Activated CD4-positive, alpha-beta memory T cell treated with anti-CD3 and anti-CD28 coated beads for 36 hours (primary cell): ENCODE measurements at places on chromosomes 11 and 22. TPM values are rescaled to one million over a fixed set of nuclear protein-coding genes. Genes with fewer than 3 reads are reported as not detected.

GRCh38 chr11:129414144-129414872 is 38.7 kb downstream of the BARX2 start:
- DNase-seq, result no peak

The SF1 gene
- total RNA-seq, result 323 TPM

The SERPINH1 gene
- 15.2 TPM for total RNA-seq

- no peak for DNase-seq
Observed at GRCh38 chr11:106480581-106481190, 403.2 kb downstream of the AASDHPPT start.

DNA sequence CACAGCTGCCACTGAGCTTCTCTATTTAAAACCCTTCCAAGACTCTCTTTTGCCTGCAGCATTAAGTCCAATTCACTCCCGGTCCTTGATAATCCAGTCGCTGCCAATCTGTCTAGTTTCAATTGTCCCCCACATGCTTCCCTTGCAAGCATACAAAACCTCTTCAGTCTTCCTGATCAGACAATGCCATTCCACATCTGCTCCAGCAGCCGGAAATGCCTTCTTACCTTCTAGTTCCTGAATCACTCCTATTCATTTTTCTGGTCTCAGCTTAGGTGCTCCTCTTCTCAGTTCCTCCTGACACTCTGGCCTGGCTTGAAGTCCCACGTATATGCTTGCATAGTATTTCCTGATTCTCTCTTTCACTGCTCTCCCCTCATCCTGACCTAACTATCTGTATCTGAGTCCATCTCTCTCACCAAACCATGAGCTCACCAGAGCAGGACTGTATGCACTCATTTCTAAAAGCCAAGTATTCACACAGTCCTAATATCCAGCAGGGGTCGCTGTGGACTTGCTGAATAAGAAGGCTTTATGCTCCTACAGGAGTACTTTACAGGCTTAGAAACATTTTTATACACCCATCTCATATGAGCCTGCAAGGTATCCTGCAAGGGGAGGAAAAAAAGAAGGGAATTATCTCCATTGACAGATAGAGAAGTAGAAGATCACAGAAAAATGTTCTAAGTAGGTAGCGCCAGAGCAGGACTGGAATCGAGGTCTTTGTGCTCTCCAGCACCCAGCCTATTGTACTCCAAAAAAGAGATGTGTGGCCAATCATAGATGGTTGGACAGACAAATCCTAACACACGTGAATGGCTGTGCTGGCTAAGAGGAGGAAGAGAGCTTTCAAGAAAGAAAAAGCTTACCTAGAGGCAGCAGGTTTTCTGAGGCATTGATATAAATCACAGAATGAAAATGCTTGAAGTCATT is 19.2 kb downstream of the XRRA1 start:
- peak; percentile 69 for DNase-seq

The RFPL1 gene
- not detected for total RNA-seq

DNA sequence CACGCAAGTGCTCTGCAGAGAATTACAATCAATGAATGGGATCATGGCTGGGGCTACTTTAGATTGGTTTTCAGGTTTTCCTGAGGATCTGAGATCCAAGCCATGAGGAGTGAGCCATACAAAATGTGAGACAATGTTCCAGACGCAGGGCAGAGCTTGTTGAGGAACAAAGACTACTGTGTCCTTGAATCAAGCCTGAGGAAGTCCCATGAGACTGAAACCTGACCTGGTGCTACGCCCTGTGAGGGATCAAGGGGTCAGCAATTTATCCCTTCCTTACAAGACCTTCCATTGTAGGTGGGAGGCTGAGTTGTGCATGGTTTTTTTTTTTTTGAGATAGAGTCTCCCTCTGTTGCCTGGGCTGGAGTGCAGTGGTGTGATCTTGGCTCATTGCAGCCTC is 2.1 kb downstream of the INCENP start:
- no peak for DNase-seq

- no peak for DNase-seq
Observed at GRCh38 chr11:117502779-117503100, 175.1 kb downstream of the CEP164 start.

DNA sequence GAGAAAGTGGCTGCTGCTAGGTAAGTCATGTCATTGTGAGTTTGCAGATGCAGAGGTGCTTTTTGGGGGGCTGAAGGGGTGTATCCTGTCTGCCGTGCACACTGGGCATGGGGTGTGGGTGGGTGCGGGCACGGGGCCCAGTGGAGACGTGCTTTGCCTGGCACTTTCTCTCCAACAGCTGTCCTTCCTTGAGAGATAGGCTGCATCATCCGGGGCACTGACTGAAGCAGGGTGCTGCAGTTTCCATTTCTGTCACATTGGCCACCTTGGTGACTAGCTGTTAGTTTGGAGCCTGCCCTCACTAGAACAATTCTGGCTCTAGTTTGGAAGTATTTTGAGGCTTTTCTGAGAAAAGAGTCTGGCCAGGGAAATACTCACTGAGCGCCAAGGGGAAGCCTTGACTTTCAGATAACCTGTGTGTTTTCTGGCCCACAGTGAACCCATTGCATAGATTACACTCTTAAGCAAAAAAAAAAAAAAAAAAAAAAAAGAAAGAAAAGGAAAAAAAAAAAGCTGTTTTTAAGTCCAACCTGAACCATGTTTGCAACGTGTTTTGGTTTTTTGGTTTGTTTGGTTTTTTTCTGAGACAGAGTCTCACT is 219.2 kb downstream of the NAV2 start:
- no peak for DNase-seq

- no peak for DNase-seq
Observed at GRCh38 chr22:49300241-49300640, 527.4 kb downstream of the BRD1 start.

- no peak for DNase-seq
Observed at GRCh38 chr11:107711861-107712755, at the start of gene SLN. TSS of gene SLN (minus strand) at chr11:107712056.

The TXNRD2 gene
- total RNA-seq, result 23.3 TPM

The SLC39A13 gene
- 18.0 TPM for total RNA-seq

GRCh38 chr11:23205156-23205871 is 345.0 kb upstream of the CCDC179 start:
- no peak for DNase-seq

The MPST gene
- 16.9 TPM for total RNA-seq

DNA sequence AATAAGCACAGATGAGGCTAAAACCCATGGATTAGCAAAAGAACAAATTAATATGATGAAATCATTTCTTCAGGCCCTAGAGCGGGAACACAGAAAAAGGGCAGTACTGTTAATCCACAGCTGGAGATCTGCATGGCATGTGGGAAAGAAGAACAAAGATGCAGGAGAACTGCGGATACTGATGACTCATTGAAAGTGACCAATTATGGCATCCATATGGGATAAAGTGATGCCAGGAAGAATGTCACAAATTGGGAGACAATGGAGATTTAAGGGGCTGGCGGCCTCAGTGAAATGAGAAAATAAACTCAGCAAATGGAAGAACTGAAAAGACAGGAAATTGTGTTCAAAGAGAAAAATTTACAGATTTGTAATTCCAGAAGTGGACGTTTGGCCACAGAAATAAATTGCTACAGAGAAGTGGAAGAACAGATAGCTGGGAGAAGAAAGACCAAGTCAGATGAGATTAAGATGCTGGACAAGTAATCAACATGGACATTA is 39.4 kb downstream of the SIK3 start:
- DNase-seq, result no peak

- peak; percentile 39 for DNase-seq
Observed at GRCh38 chr11:62497132-62497801, 49.3 kb downstream of the AHNAK start.

DNA sequence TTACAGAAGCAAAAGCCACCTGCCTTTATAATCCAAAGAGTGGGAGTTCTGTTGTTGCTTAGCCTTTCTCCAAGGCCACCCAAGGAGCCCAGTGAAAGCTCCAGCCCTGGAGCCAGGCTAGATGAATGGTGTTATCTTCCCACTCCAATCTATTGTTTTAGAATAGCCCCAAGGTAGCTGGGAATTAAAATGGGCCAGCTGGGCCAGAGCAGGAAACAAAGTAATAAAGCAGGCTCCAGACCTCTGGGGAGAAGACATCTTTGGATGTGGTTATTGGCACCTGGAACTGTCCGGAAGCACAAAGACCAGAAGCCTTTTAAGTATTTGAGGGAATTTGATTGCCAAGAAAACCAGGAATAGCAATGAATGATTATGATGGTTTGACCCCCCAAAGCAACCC is 8.8 kb downstream of the C11orf96 start:
- DNase-seq, result no peak

The PDGFD gene
- total RNA-seq, result not detected

- no peak for DNase-seq
Observed at GRCh38 chr11:20488352-20488751, 100.8 kb downstream of the PRMT3 start.

The SEPTIN3 gene
- total RNA-seq, result 2.2 TPM

GRCh38 chr22:39543095-39543494 is 10.5 kb upstream of the RPS19BP1 start:
- peak; percentile 50 for DNase-seq

GRCh38 chr11:108218912-108219783 is 3.3 kb downstream of the NPAT start:
- no peak for DNase-seq

GRCh38 chr11:8167796-8168195 is 1.0 kb downstream of the RIC3 start:
- no peak for DNase-seq

DNA sequence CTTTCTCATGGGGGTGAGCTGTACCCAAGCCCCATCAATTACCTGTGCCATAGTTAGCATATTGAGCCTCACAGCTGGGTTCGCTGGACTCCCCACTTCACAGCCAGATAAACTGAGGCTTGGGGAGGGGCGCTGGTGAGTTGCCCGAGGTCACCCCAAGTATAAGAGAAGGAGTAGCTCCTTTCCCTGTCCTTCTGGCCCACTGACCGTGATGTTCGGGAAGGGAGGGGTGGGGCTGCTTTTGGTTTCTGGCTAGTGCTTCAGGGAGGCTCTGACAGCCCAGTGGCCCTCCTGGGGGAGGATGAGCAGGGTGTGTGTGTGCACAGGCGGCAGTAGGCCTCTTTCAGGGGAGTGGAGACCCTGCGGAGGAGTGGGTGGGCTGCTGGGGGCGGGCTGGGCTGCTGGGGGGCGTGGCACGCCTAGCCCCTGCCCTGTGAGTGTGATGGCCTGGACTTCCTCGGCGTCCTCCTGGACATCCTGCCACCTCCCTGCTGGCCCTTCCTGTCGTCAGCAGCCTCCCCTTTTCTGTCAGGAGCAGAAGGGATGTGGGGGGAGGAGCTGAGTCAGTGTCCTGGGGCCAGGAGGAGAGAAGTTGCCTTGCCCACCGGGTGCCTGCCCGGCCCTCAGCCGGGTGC is 50.3 kb downstream of the TRIOBP start:
- peak; percentile 11 for DNase-seq

The MYRF gene
- total RNA-seq, result 1.4 TPM

- peak; percentile 46 for DNase-seq
Observed at GRCh38 chr22:41822317-41823057, 10.4 kb upstream of the SREBF2 start.

- peak; percentile 86 for DNase-seq
Observed at GRCh38 chr11:122696662-122697061, 41.1 kb downstream of the UBASH3B start.

GRCh38 chr11:15190611-15191010 is 75.9 kb downstream of the INSC start:
- no peak for DNase-seq
